ENCODE measurements at places on chromosomes 12 and 14. TPM values are rescaled to one million over a fixed set of nuclear protein-coding genes. Genes with fewer than 3 reads are reported as not detected.

DNA sequence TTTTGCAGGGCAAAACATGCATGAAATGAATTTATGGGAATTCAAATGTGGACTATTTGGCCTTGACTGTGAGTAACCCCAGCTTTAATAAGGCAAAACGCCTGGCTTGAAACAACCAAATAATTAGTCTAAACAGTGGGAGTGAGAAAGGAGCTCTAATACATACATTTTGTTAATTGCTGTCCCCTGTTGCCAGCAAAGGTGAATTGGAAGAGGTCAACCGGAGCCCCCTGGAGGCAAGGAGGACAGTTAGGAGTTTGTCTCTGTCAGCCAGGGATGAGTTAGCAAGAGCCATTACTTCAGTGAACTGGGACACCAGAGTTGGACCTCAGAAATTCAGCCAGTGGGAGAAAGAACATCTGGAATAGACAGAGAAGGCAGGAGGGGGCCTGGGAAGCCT is 17.4 kb downstream of the KRT76 start:
- DNase-seq: no peak

ATN1 gene
- total RNA-seq: 118 TPM

GRCh38 chr14:91693346-91693745 is 38.5 kb downstream of the CATSPERB start:
- DNase-seq: no peak

DNA sequence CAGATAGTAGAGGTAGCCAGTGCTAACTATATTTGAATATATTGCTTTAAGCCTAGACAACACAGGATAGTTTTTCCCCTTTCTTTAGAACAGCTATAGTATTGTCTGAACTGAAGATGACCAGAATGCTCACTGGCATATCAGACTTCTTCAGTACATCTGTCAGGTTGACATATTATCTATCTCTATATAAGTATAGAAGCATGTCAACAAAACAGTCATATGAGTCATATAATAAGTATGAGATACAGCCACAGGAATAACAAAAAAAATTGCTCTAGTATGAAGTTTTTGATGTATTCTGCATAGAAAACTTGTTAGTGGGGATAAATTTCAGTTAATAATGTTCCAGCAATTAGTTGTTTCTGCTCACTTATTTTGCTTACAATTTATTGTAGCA is 767.7 kb downstream of the LRFN5 start:
- DNase-seq: no peak

SLC6A15 gene
- total RNA-seq: 2.8 TPM

Data from neural crest cell (in vitro differentiated cells).